Activated CD4-positive, alpha-beta T cell treated with anti-CD3 and anti-CD28 coated beads, Interleukin-2, amount 50 U/mL, for 1 hour (primary cell): ENCODE measurements at places on chromosomes 2 and 18.
A peak's percentile ranks its signal among the peaks of the same experiment; 100 is the strongest.

GRCh38 chr18:69400253-69400975, at the start of gene DOK6:
Gene DOK6 (plus strand): TSS chr18:69400888.
- DNase-seq, result no peak

- no peak for DNase-seq
Observed at GRCh38 chr2:54940723-54941122, 109.5 kb downstream of the RTN4 start.

- DNase-seq, result no peak
Observed at GRCh38 chr2:222481941-222482340, 57.6 kb downstream of the SGPP2 start.

GRCh38 chr18:70374154-70374553, 85.3 kb downstream of the SOCS6 start:
- no peak for DNase-seq

GRCh38 chr2:190466819-190467446, 58.8 kb downstream of the MFSD6 start:
- no peak for DNase-seq

GRCh38 chr18:38651736-38652135, 1086.1 kb upstream of the CELF4 start:
- DNase-seq, result no peak

DNA sequence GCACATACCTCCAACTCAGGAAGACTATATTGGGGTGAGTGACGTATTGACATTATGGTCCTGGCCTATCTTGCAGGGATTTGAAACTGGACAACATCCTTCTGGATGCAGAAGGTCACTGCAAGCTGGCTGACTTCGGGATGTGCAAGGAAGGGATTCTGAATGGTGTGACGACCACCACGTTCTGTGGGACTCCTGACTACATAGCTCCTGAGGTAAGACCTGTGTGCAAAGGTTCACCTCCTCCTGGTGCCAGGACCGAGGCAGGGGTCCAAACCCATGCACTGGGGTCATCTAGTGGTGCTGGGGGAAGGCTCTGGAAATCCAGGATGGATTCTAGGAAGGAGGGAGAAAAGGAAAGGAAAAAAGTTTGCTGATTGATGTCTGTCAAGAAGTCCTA, 152.2 kb upstream of the EPAS1 start:
- DNase-seq, result no peak

- DNase-seq, result no peak
Observed at GRCh38 chr2:8378016-8378810, 303.6 kb upstream of the ID2 start.

DNA sequence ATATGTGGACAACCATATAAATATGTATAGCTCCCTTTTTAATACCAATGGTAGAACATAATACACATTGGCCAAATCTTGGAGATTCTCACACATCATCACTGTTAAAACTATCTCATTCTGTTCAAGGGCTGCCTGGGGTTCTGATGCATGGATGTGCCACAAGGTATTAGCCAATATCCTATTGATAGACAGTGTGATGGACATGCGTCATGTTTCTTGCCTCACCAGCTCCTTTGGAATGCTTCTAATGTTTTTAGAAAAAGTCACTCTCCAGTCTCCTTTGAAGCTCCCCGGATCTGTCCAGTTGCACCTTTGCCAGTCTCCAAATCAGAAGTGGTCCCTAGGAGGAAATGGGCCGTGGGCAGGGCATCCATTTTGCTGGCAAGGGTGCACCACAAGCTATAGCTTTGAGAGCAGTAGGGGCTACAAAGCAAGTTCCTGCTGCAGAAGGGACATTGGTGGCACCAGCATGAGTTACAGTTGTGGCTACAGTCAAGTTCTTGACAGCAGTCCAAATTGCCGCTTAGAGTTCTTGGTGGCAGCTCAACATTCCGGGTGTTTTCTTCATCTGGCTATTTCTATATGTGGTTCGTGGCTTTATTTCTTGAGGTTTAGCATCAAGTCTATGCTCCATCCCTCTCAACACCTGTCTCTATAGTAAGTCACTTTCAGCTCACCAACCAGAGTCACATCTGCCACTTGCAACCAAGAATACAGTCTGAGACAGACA, 25.1 kb upstream of the ATRAID start:
- DNase-seq, result no peak

- no peak for DNase-seq
Observed at GRCh38 chr2:28232295-28232694, 160.4 kb upstream of the FOSL2 start.

GRCh38 chr2:225326969-225327368, 72.5 kb upstream of the NYAP2 start:
- no peak for DNase-seq

GRCh38 chr2:105081006-105081601, 43.2 kb downstream of the MRPS9 start:
- no peak for DNase-seq

DNA sequence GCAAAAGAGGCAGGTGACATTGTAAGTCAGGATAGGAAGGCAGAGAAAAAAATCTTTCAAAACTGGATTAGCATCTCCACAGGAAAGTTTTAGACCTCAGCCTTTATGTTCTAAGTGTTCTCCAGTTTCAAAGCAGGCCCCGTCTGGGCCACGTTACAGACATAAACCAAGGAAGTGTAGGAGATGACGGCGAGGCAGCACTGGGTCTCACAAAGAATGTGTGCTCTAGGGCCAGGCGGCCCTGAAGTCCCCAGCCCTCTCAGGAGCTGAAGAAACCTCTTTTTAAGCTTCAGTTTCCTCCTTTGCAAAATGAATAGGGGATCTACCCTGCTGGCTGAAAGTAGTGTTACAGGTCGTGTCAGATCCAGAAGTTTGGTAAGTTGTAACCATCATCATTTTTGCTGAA, 81.7 kb downstream of the SPRED2 start:
- DNase-seq, result no peak

DNA sequence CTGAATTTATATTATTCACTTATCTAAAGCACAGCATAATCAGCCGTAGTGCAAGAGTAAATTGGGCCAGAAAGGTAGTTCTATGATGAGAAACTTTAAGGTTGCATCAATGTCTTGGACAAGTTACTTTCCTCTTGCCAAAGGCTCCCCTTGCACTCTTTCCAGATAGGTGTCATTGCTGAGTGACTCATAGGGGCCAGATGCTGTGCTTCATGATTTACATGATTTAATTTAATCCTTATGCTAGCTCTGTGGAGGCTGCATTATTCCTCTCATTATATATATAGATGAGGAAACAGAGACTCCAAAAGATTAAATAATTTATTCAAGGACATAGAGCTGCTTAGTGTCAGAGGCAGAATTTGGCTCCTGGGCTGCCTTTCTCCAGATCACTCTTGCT, 5.0 kb downstream of the CFAP221 start:
- DNase-seq, result no peak

DNA sequence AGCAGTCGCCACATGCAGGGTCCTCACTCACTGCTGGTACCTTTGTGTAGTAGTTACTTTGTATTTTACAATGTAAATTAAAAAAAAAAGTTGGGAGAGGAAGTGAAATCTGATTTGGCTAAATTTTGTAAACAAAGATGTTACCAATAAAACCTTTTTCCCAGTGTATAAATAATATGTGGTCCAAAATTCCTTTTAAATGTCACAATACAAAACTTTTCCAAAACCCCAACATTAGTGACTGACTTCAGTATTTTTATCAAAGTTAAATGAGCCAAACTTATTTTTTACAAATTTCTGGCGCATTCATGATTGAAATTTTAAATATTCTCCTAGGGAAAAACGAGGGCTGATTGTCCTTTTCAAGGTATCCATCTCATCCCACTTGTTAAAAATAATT, 239.9 kb downstream of the AGAP1 start:
- no peak for DNase-seq

DNA sequence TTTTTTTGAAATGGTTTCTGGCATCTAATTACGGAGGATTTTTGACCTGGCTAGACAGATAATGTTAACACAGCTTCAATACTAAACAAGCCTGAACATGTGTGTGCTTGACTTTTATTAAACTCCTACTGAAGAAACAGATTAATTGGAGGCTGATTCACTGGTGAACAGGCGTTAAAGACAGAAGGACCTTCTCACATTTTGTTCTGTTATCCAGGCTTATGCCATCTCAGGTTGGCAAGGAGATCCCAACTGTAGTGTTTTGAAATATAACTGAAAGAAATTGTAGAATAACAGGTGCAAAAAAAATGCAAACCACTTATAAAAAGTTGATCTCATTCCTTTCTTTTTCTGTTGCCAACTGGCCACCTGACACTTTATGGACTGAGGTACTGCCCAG, 269.6 kb downstream of the ARHGAP15 start:
- no peak for DNase-seq

GRCh38 chr2:46297546-46298271, 502 bp downstream of the EPAS1 start:
- DNase-seq, result peak; percentile 75

- DNase-seq, result no peak
Observed at GRCh38 chr2:157839162-157839801, 36.8 kb downstream of the ACVR1 start.

DNA sequence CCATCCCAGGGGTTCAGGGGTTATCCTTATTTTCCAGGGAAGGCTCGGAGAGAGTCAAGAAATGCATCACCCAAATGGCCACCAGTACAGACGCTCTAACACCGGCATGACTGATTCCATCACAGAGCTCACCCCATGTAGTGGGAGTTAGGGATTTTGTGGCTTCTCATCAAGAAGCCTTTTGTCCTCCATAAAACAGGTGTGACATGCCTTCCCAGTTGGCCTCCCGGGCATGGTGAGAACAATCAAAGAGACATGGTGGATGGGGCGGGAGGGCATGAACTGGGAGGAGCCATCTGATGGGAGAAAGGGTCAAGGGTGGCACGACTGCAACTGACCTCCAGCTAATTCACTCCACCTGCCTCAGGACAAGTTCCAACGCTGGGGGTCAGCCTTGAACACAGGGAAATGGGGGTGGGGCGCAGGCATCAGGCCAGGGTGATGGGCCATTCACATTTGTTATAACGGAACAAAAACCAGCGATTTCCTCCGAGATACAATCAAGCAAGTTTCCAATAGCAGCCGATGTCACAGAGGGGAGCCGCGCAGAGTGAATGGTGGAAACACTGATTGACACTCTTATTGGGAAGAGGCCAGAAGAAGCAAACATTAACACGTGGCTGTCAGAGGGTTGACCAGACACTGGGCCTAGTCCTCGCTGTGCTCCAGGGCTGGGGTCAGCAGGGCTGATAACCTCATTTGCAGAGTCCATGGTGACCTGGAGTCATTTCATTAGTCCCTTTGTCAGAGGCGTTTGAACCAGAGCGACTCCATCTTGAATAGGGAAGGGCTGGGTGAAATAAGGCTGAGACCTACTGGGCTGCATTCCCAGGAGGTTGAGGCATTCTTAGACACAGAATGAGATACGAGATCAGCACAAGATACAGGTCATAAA, 80.5 kb upstream of the HPCAL1 start:
- no peak for DNase-seq
